ENCODE measurements at places on chromosomes 16 and 17. TPM values are rescaled to one million over a fixed set of nuclear protein-coding genes. Genes with fewer than 3 reads are reported as not detected.

PPP1R1B gene
- total RNA-seq, result not detected

PARD6A gene
- total RNA-seq, result 2.3 TPM

KCNH4 gene
- 0.13 TPM for total RNA-seq

TMC5 gene
- under 0.01 TPM for total RNA-seq

GP1BA gene
- total RNA-seq, result not detected

TPPP3 gene
- total RNA-seq, result under 0.01 TPM

ALDOA gene
- total RNA-seq, result 225 TPM

ZP2 gene
- not detected for total RNA-seq

TAC4 gene
- not detected for total RNA-seq

ATF7IP2 gene
- 2.2 TPM for total RNA-seq

KRT35 gene
- not detected for total RNA-seq

RNF222 gene
- total RNA-seq, result not detected

TBC1D3I gene
- under 0.01 TPM for total RNA-seq

GINS3 gene
- 8.1 TPM for total RNA-seq

KRT24 gene
- total RNA-seq, result not detected

NUPR1 gene
- total RNA-seq, result 1.4 TPM

TEX14 gene
- total RNA-seq, result under 0.01 TPM

NOTUM gene
- total RNA-seq, result under 0.01 TPM

SLC16A13 gene
- total RNA-seq, result 1.4 TPM

GCGR gene
- total RNA-seq, result not detected

PRSS33 gene
- total RNA-seq, result not detected

FA2H gene
- not detected for total RNA-seq

ICAM2 gene
- total RNA-seq, result 220 TPM

CA5A gene
- not detected for total RNA-seq

CES5A gene
- total RNA-seq, result not detected

SLC52A1 gene
- 0.25 TPM for total RNA-seq

FNDC8 gene
- total RNA-seq, result under 0.01 TPM

TSPAN10 gene
- 0.51 TPM for total RNA-seq

KRTAP3-2 gene
- total RNA-seq, result not detected

GSG1L gene
- total RNA-seq, result 0.63 TPM

FOXO3B gene
- 1.5 TPM for total RNA-seq

NF1 gene
- total RNA-seq, result 22.6 TPM

OR2C1 gene
- total RNA-seq, result not detected

Data from dermis microvascular lymphatic vessel endothelial cell (primary cell).